ENCODE measurements at places on chromosomes 5 and 9. TPM values are rescaled to one million over a fixed set of nuclear protein-coding genes. Genes with fewer than 3 reads are reported as not detected.

Gene SLC6A18
- not detected for total RNA-seq

Gene NPDC1
- total RNA-seq = 71.1 TPM

Gene SPINK6
- total RNA-seq = not detected

Gene GALNT12
- 15.6 TPM for total RNA-seq

Gene LSM11
- 4.4 TPM for total RNA-seq

Gene SMIM23
- not detected for total RNA-seq

Gene LCN15
- 1.6 TPM for total RNA-seq

Gene SHISAL2B
- not detected for total RNA-seq

Gene RABEPK
- 25.4 TPM for total RNA-seq

Gene CTXN3
- total RNA-seq = not detected
